ENCODE measurements at places on chromosomes 7 and 10. TPM values are rescaled to one million over a fixed set of nuclear protein-coding genes. Genes with fewer than 3 reads are reported as not detected.

GRCh38 chr10:60236869-60237524, 152.7 kb downstream of the ANK3 start:
- H3K4me1 ChIP-seq, result peaks cover 20% of the 10 kb centered on the region
- H3K36me3 ChIP-seq, result no peaks in the 10 kb centered on the region
- peaks cover 3% of the 10 kb centered on the region for H3K27me3 ChIP-seq

GRCh38 chr10:77879710-77880109, 46.8 kb downstream of the DLG5 start:
- H3K4me3 ChIP-seq, result no peak overlapping the region
- H3K27me3 ChIP-seq, result no peaks in the 10 kb centered on the region
- DNase-seq, result no peak
- H3K4me1 ChIP-seq, result peaks cover 53% of the 10 kb centered on the region
- peaks cover 6% of the 10 kb centered on the region for H3K36me3 ChIP-seq

- H3K36me3 ChIP-seq, result no peaks in the 10 kb centered on the region
- peaks cover 14% of the 10 kb centered on the region for H3K4me1 ChIP-seq
- peaks cover 22% of the 10 kb centered on the region for H3K27me3 ChIP-seq
- no peak overlapping the region for H3K27ac ChIP-seq
- DNase-seq, result no peak
These were observed 121.2 kb upstream of the PITRM1 start for GRCh38 chr10:3293581-3294431.

The VPS37D gene
- total RNA-seq, result 3.1 TPM

DNA sequence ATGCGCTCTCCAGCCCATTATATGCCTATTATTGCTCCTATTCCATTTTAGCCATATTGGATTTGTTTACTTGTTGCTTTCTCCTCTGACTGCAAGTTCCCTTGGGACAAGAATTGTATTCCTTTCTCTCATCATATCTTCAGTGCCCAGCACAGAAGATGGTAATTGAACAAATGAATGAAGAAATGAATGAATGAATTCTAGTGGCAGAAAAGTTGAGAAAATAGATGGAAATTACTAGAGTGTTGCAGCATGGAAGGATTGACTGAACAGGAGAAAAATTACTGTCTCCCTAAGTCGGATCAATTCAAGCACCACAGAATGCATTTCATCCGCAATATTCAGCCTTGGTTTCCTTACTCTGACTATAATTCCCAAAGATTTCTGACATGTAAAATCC, 1243.2 kb downstream of the SORCS1 start:
- no peaks in the 10 kb centered on the region for H3K4me1 ChIP-seq
- DNase-seq, result no peak
- H3K27me3 ChIP-seq, result no peaks in the 10 kb centered on the region
- no peak overlapping the region for H3K27ac ChIP-seq

DNA sequence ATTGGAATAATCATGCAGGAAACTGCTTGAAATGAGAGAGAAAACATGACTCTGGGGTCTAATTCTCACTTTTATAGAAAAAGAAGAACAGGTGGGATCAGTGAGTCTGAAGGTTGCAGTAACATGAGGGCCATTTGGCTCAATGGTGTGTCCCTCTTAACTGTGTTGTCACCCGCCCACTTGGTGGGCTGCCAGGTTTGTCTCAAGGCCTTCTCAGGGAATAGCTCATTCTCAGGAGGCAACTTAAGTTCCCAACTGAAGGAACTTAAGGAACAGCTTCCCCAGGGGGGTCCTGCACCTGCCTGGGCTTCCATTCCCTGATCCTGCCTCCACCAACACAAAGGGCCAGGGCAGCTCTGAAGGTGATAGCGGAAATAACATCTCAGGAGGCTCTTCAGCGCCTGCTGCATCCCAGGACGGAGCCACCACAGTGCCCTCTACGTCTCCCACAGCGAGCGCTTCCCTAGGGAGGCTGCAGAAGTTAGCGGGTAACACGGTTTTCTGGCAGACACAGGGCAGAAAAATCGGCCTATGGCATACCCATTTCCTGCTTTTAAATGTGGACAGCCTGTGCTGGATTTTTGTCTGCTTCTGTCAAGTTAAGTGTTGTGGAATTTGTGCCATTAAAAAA, 88.8 kb downstream of the ZRANB1 start:
- H3K27ac ChIP-seq, result no peak overlapping the region
- H3K4me3 ChIP-seq, result no peak overlapping the region
- peaks cover 8% of the 10 kb centered on the region for H3K36me3 ChIP-seq
- peaks cover 3% of the 10 kb centered on the region for H3K27me3 ChIP-seq
- H3K4me1 ChIP-seq, result peaks cover 64% of the 10 kb centered on the region
- no peak for DNase-seq
